ENCODE measurements at places on chromosomes 12 and 14.
A peak's percentile ranks its signal among the peaks of the same experiment; 100 is the strongest.

DNA sequence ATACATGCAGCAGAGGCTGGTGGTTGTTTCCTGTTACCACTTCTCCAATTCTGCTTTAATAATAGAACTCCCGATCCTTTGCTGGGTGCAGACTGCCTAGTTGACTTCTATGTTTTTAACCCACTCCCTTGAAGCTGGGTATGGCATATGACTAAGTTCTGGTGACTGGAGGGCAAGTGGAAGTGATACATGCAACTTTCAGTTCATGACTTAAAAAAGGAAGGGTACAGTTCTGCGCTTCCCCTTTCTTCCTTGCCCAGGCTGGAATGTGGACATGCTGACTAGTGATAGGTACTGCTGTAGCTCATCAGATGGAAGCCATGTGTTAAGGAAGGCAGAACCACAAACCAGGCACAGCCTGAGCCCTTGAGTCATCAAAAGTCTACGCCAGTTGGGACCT is 2.4 kb upstream of the A2M start:
- DNase-seq, result peak; percentile 10

DNA sequence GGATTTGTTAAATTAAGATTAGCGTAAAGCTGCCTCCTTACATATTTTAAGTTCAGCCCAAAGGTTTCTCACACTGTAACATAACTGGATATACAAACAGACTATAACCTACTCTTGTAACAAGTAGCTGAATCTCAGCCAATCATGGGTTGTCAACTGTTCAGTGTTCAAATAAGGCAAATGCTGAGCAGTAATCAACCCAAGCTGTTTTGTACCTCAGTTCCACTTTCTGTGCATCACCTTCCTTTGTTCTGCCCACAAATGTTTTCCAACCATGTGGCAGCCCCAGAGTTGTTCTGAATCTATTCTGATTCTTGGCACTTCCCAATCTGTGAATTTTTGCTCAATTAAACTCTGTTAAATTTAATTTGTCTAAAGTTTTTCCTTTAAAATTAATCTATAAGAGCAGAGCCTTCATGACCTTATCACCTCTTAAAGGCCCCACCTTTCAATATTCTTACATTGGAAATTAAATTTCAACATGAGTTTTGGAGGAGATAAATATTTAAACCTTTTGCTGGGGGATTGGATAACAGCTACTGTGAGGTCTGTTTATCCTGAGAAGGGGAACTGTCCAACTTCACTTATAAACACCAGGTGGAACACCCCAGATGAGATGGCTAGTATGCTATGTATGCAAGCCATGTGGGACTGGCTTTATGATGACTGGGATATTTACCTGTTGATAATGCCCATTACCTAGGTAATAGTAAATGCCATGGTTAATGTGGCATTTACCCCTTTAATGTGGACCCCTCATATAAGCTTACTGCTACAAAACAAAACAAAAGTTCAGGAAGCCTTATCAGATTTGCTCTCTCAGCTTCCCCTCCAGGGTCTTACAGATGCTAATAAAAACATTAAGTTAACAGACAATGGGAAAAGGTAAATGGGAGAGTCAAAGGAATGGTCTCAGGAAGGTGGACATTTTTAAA is 42.2 kb upstream of the ARID2 start:
- no peak for DNase-seq

DNA sequence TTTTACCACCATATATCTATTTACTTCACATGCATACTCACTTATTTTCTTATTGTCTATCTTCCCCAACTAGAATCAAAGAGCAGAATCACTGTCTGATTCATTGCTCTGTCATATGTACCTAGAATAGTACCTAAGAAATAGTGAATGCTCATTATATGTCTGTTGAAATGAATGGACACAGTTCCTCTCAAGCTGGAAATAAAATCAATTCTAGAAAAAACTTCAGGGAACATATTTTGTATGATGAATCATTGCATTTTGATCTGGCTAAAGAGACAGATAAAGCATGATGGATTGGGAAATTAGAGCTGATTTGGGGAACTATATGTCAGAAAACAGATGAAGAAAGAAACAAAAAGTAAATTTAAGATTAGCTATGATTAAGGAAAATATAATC is 623.3 kb downstream of the C12orf50 start:
- DNase-seq, result peak; percentile 25

GRCh38 chr12:42326541-42327226 is 717 bp downstream of the PPHLN1 start:
- DNase-seq, result peak; percentile 33

DNA sequence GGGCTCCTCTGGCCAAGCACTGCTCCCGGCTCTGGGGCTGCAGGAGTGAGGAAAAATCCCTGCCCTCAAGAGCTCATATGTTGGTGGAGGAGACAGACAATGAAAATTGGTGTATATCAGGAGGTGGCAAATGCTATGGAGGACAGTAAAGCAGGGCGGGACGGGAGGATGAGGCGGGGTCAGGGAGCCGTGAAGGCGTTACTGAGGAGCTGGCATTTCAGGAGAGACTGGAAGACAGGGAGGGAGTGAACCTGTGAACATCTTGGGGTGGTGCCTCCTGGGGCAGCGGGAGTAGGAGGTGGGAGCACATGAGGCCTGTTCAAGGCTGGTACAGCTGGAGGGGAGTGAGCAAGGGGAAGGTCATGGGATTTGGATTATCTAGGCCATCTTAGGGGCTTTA is 26.6 kb downstream of the TSPAN9 start:
- DNase-seq, result no peak

GRCh38 chr12:28828318-28828717 is 320.8 kb upstream of the FAR2 start:
- DNase-seq, result no peak

- no peak for DNase-seq
Observed at GRCh38 chr12:23887055-23887835, 62.2 kb downstream of the SOX5 start.

- DNase-seq, result no peak
Observed at GRCh38 chr14:30580616-30581282, 21.8 kb downstream of the G2E3 start.

- no peak for DNase-seq
Observed at GRCh38 chr14:90114554-90114953, 52.8 kb downstream of the KCNK13 start.
